ENCODE measurements at places on chromosomes 6 and 20.

GRCh38 chr6:6080975-6081374 is 74.2 kb upstream of the NRN1 start:
- DNase-seq, result no peak

- no peak for DNase-seq
These were observed 43.6 kb upstream of the NKX2-2 start for GRCh38 chr20:21557241-21558020.

DNA sequence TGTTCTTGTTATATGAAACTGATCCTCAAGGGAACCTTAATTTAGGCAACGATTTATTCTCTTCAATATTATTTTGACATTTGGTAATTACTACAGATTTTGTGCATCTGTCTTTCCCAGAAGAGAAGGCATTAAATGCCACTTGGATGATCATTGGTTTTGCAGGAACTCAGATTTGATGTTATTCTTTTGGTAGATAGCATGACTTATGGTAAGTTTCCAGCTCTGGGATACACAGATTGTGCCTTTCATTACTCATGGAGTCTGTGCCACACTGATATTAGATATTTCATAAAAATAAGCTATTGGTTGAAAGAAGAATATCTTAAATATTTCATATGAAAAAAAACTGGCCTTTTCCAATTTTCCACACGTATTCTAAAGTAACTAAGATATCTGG is 120.1 kb downstream of the AIG1 start:
- no peak for DNase-seq

DNA sequence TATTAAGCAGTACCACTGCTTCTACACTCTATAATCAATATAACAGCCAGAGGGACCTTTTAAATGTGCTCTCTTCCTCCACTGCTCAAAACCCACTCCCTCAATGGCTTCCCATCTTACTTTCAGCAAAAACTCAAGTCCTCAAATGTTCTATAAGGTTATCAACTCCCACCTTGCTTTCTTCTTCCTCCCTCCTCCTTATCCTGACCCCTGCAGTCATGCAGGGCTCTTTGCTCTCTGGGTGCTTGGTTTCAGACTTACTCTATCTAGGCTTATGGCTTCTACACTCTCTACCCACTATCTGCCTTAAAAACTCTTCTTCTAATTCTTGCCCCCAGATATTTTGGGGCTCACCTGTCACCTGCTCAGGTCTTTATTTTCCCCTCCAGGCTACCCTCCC is 5.3 kb downstream of the ARHGAP18 start:
- DNase-seq, result no peak

- DNase-seq, result no peak
These were observed 5.6 kb downstream of the RAB23 start for GRCh38 chr6:57216235-57217101.

DNA sequence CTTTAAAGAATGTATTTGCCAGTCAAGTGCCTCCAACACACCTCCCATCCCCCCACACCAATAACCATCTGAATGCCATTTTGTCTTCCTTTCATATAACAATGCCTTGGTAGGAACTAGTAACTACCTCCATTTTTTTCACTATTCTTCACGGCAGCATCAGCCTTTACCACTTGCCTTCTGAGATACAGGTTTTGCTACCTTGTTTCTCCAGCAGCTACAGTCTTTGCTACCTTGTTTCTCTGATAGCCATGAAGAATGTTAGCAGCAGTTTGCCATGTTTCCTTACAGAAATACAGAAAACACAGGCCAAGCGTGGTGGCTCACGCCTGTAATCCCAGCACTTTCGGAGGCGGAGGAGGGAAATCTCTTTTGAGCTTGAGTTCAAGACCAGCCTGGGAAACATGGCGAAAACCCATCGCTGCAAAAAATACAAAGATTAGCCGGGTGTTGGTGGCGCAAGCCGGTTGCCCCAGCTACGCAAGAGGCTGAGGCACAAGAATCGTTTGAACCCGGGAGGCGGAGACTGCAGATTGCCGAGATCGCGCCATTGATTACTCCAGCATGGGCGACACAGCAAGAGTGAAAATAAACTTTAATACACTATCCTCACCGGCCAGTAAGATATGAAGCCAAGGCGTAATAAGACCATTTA is 100.9 kb downstream of the HFE start:
- DNase-seq, result no peak

DNA sequence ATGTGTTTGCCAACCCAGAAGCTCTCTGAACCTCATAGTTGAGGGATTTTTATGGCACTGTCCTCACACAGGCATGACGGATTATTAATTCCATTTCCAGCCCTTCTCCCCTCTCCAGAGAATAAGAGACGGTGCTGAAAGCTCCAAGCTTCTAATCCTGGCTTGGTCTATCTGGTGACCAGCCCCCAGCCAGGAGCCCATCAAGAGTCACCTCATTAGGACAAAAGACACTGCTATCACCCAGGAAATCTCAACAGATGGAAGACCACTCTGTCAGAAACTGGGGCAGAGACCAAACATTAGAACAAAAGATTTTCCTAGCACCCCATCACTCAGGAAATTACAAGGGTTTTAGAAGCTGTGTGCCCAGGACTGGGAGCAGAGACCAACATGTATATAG is 48.2 kb downstream of the STMND1 start:
- DNase-seq, result no peak

DNA sequence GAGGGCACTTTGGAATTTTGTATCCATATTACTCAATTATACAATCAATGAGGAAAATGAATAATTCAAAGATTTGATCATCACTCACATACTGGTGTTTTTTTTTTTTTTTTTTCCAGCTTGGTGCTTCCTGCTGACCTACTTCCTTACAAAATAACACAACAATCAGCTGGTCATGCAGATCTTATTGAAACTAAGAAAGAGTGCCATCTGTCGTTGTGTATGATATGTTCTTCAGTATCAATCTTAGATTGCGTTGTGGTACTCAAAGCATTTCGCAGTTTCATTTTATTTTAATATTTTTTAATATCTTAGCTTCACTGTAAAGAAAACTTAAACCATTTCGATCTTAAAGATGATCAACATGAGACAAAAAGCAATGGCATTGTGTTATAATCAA is 155.6 kb downstream of the OGFRL1 start:
- no peak for DNase-seq

DNA sequence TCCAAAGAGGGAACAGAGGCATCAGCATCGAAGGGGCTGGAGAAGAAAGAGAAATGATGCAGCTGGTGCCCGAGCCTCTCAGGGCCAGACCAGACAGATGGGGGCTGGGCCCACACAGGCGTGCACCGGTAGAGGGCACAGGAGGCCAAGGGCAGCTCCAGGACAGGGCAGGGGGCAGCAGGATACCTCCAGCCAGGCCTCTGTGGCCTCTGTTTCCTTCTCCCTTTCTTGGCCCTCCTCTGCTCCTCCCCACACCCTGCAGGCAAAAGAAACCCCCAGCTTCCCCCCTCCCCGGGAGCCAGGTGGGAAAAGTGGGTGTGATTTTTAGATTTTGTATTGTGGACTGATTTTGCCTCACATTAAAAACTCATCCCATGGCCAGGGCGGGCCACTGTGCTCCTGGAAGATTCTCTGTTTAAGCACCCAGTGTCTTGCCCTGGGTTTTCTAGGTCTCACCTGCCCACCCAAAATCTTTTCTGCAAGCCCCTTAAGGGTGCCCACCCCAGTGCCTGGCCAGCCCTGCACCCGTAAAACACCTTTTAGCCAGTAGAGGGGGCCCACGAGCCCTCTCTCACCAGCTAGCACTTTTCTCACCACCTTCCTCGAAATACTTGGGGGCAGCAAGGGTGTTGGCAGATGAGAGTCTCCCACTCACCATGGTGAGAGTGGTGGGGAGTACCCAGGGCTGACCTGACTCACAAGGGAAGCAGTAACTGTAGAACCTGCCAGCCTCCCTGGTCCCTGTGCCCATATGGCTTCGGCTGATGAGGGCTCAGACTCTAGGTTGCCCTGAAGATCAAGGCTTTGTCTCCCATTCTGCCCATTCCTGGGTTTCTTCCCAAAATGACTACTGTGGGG is 35.7 kb upstream of the ID1 start:
- DNase-seq, result peak; percentile 71

GRCh38 chr6:83860782-83861495 is 1.4 kb downstream of the CYB5R4 start:
- no peak for DNase-seq

DNA sequence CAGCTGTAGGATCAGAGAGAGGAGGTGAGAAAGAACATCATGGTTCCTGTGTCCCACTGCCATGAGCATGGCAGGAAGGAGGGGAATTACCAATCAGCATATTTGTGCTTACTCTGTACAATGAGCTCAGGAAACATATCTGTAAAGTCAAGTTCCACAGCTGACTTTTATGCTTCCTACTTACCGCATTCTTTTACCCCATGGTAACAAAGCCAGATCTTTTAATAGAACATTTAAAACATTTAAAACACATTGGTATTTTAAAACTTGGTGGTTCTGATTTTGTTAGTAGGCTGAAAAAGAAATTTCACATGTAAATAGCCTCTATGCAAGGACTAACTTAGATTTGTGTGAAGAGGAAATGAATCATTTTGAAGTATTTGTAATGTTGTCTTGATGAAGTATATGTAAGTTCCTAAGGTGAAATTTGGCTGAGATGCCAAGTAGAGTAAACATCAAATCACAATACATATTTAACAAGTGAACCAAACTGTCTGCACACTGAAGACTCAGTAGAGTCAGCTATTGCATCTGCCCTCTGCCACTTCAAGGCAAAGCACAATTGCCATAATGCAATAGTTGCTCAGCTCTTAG is 114.7 kb downstream of the GJA10 start:
- no peak for DNase-seq

- no peak for DNase-seq
These were observed 31.4 kb downstream of the STK4 start for GRCh38 chr20:44997668-44998067.

- DNase-seq, result no peak
These were observed 121.7 kb downstream of the BCAS1 start for GRCh38 chr20:53948383-53949318.

DNA sequence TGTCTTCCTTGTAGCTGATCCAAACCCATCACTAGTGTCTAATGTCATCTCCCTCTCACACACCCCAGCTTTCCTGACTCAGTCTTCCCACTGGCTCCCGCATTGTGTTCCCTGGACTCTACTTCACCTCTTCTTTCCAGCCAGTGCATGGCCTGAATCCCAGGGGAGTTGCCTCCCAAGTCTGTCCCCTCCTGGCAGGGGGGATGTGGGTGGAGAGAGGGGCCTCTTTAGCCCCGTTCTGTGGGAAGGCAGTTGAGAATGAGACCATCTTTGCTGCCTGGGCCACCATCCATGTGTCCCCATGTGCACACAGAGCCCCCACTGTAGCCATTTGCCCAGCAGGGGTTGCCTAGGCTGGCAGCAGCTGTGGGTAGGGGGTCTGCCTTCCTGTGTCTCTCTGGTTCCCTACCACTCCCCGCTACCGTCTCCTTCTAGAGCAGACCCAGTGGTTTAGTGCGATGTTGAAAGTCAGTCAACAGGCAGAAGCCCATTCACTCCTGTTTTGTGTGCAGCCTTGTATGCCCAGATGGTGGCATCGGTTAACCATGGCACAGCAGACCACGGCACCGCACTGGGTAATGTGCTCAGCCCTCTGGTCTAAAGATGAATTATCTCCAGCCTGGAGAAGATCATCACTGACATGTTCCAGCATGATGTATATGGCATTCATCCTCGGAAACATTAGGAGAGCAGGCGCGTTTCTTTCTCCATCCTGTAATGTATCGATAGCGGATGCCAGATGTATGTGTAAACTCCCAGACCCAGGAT is 178.8 kb upstream of the SNX9 start:
- peak; percentile 74 for DNase-seq

DNA sequence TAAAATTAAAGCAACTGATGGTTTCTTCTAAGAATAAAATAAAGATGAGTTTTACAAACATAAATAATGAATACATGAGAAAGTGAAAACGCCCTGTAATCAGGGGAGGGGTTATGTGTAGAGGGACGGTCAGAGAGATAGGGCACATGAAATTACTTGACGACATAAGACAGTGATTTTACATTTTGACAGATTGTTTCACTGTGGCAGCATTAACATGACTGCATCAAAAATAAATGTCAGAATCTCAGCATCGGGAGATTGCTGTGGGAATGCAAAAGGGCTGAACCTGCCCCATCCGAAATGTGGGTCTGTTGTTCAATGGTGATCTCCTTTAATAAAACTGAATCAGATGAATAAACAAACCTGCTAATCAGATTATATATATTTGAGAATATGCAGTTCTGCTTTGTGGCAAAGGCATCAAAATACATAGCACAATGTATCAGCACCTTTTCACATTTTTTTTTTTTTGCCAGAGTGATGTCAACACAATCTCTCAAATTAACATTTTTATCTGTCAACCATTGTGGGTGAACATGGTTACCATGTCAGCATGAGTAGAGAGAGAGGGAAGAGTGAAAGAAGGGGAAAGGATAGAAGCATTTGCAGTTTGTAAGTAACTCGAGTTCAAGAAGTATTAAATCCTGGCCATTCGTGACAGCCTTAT is 177.1 kb upstream of the MAN1A1 start:
- no peak for DNase-seq

GRCh38 chr6:43778976-43779851 is 9.2 kb downstream of the VEGFA start:
- no peak for DNase-seq

- DNase-seq, result no peak
These were observed 76.0 kb downstream of the SLX4IP start for GRCh38 chr20:10511170-10511508.

GRCh38 chr6:55868771-55869479 is 6.5 kb downstream of the BMP5 start:
- DNase-seq, result no peak

- DNase-seq, result no peak
These were observed 373 bp upstream of the PCNA start for GRCh38 chr20:5120185-5120476.

GRCh38 chr6:85405853-85406198 is 44.1 kb upstream of the NT5E start:
- DNase-seq, result no peak

DNA sequence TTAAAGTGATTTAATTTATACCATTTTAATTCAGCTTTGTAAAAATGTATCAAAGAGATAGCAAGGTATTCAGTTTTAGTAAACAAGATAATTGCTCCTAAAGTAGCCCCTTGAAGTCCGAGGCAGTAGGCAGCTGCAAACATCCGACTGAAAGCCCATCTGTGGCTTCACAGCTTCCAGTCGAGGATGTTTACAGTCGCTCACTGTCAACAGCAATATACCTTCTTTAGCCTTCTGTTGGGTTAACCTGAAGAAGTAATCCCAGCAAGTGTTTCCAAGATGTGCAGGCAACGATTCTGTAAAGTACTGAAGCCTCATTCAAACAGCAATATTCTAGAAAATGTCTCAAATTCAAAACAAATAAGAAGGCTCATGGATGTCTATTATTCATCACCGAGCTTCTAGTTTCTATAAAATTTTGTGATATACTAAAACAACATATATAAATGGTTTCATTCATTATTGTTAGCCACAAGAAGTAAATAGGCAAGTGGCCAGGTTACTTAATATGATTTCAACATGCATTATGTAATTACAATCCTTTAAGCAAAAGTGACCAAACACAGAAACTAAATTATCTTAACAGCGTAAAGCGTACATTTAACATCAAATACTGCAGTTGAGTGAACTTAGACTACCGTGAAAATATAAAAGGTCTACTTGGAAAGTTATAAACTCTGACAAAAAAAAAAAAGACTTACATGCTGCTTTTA is 115.0 kb downstream of the OGFRL1 start:
- DNase-seq, result no peak
